ENCODE measurements at places on chromosomes 5 and 9. TPM values are rescaled to one million over a fixed set of nuclear protein-coding genes. Genes with fewer than 3 reads are reported as not detected.

DNA sequence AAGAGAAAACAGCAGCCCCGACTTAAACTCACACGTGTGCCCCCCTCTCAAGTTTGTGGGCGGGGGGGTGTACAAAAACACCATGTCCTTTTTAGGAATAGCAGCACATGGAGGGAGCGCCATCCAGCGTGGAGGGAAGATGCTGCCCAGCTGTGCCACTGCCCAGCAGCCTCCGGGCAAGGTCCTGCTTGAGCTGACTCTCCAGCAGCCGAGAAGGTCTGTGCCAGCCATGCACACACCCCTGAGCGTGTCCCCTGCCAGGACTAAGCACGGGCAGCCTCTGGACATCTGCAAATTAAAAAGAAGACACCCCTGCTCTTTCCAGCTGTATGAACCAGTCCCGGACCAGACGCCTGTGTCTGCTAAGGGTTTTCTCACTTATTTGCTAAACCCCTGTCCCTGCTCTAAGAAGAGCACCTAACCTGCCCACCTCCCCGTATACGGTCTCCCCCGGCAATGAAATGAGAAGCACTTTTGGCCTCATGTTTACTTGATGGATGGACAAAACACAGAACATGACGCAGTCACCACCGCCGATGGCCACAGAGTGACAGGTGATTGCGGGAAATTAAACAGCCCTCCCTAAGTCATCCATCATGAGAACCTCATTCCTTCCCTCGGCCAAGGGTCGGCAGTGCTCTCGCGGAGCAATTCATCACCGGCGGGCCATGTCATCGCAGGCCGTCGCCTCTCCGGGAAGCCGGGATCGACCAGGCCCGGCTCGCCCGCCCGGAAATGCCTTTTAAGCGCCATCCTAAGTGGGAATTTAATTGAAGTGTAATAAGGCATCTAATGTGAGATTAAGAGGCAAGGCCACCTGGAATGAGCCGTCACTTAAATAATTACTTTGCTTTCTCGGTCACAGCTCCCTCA, 96.9 kb downstream of the OLFM1 start:
- DNase-seq, result no peak
- H3K27me3 ChIP-seq, result no peaks in the 10 kb centered on the region
- H3K4me3 ChIP-seq, result no peak overlapping the region
- H3K36me3 ChIP-seq, result no peaks in the 10 kb centered on the region

TRAPPC13 gene
- 31.5 TPM for total RNA-seq

DNA sequence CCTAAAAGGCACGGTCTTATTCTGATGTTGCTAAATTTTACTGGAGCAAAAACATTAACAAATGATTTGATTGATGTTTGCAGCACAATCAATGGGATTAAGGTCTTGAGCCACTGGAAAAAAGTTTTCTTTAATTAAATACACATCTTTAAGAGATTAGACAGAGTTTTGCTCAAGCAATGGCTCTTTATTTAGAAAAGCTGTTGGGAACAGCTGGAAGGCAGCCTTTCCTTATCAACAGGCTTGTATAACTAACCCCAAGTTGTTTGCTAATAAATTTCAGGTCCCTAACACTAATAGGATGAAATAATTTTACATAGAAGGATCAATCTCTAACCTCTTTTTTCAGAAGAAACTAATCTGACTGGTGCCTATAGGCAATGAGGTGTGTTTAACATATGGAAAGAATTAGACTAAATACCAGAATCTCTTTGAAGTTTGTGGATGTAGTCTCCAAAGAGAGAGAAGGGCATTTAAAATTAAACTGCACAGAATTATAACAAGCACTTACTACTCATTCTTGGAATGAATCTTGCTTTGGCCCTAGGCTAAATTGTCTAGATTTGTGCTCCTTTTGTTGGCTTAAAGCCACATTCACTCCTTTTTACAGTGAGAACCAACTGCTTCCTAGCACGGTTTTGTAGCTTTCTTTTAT, 67.3 kb upstream of the TNFAIP8 start:
- no peak for DNase-seq
- no peaks in the 10 kb centered on the region for H3K36me3 ChIP-seq
- peaks cover 64% of the 10 kb centered on the region for H3K4me1 ChIP-seq
- H3K27me3 ChIP-seq, result no peaks in the 10 kb centered on the region

- H3K36me3 ChIP-seq, result no peaks in the 10 kb centered on the region
- H3K4me1 ChIP-seq, result peaks cover 16% of the 10 kb centered on the region
- no peaks in the 10 kb centered on the region for H3K27me3 ChIP-seq
Observed at GRCh38 chr9:89418474-89418845, 79.5 kb downstream of the SEMA4D start.

GRCh38 chr9:93620881-93621820, 44.8 kb downstream of the PHF2 start:
- no peak overlapping the region for H3K4me3 ChIP-seq
- H3K27me3 ChIP-seq, result no peaks in the 10 kb centered on the region
- H3K36me3 ChIP-seq, result peaks cover 3% of the 10 kb centered on the region
- no peak for DNase-seq
- no peaks in the 10 kb centered on the region for H3K4me1 ChIP-seq
- H3K27ac ChIP-seq, result no peak overlapping the region
